ENCODE measurements at places on chromosomes 3 and 15. TPM values are rescaled to one million over a fixed set of nuclear protein-coding genes. Genes with fewer than 3 reads are reported as not detected.

DNA sequence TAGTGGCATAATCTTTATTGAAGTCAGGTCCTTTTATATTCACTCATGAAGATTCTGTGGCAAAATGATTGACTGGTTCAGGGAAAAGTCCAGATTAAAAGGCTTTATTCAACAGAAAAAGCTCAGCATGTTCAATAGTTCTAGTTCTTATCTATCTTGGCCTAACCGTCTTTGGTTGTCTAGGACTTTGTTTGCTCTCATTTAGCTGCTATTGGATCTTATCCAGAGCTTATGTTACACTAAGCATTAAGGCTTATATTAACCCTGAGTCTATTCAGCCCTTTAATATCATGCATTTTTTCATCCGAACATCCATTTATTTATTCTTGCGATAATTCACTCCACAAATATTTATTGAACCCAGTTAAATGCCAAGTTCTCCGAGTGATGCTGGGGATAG lies 601.0 kb upstream of the SGO1 start:
- DNase-seq: no peak

DNA sequence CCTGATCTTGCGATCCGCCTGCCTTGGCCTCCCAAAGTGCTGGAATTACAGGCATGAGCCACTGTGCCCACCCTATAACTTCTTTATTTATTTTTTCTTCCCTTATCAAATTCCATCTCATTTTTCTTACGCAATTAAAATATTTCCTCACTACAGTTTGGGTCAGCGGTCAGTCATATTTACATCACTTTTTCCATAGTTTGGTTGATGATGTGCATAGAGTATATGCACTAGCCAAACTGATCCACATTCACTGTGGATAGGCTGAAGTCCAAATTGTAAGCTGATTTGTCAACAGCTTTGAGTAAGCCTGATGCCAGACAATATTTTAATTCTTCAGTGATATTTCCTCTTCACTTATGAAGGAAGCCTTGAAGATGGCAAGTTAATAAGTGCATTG lies 256.3 kb downstream of the TIGIT start:
- no peak for DNase-seq

CTXN2 gene
- total RNA-seq: 0.20 TPM

DNA sequence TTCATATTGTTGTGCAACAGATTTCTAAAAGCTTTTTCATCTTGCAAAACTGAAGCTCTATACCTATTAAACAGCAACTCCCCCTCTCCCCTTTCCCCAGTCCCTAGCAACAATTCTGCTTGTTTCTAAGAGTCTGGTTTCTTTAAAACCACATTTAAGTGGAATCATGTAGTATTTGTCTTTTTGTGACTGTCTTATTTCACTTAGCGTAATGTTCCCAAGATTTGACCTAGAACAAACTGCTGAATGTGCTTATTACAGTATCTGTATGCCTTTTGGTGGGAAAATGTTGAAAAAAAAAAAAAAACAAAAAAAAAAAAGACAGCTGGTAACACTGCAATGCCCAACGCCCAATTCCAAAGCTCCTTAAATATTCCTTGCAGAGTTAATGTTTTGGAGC lies 19.5 kb upstream of the SPESP1 start:
- no peak for DNase-seq
